Midbrain (tissue), 1 donor: ENCODE measurements at places on chromosomes 7 and 10.
A peak's percentile ranks its signal among the peaks of the same experiment; 100 is the strongest.

DNA sequence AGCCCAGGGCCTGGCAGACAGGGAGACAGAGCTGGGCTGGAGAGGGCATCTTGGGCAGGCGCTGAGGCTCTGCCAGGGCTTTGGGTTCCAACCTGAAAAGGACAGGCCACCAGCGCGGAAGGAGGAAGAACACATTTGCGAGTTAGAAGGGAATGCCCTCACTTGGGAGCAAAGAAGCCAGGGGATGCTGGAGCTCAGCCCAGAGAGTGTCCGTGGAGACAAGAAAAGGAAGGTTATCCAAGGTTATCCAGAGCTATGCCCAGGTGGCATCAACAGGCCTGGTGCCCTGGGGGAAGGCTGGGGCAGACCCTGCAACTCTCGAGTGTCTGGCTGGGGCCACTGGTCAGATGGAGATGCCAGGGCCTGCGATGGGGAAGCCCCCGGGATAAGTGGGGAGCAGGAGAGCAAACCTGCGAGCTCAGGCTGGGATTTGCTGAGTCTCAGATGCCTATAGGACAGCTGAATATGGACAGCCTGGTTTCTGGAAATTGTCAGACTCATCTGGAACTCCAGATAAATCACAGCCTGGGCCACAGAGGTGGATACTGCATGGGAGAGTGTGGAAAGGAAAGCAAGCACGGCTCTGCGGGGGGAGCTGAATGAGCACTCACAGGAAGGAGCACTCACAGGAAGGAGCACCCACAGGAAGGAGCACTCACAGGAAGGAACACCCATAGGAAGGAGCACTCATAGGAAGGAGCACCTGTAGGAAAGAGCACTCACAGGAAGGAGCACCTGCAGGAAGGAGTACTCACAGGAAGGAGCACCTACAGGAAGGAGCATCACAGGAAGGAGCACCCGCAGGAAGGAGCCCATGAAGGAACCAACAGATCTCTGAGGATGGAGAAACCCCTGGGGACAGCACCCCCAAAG is 152.1 kb downstream of the ADAM12 start:
- peak; percentile 46 for DNase-seq

DNA sequence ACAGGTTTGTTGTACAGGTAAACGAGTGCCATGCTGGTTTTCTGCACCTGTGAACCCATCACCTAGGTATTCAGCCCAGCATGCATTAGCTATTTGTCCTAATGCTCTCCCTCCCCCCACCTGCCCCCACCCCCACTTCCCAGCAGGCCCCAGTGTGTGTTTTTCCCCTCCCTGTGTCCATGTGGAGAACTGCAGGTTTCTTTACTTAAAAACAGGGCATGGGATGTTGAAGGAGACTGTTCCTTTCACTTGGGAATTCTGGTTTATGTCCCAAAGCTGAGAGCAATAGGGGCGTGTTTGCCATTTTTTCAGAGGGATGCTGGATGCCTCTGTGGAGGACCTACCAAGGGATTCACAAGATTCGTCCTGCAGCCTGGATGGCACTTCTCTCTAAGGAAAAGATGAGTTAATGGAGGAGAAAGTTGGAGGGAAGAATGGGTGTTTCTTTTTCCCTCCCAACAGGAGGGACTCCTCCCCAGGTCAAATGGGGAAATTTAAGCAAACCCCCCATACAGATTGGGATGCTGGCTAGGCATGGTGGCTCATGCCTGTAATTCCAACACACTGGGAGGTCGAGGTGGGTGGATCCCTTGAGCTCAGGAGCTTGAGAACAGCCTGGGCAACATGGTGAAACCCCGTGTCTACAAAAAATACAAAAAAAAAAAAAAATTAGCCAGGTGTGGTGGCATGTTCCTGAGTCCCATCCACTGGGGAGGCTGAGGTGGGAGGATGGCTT is 136.0 kb downstream of the GALNT17 start:
- DNase-seq = no peak

- DNase-seq = no peak
These were observed 565.4 kb downstream of the NXPH1 start for GRCh38 chr7:8998762-8999161.

DNA sequence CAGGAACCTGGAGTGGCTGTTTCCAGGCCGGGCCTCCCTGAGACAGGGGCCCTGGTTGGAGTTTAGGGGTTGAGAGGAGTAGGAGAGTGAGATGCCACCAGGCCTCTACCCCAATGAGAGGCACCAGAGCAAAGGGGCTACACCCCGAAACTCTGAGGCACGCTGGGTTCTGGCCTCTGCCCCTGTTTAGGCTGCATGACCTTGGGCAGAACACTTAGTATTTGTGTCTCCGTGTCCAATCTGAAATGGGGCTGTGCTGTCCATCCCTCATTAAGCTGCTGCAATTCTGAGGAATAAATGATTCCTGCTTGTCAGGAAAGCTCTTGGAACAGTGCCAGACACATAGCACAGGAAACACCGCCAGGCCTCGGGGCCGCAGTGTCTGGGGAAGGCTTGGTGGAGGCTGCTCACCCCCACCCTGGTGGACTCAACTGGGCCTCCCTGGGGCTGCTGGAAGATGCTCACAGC is 40.5 kb upstream of the SAMD8 start:
- no peak for DNase-seq

DNA sequence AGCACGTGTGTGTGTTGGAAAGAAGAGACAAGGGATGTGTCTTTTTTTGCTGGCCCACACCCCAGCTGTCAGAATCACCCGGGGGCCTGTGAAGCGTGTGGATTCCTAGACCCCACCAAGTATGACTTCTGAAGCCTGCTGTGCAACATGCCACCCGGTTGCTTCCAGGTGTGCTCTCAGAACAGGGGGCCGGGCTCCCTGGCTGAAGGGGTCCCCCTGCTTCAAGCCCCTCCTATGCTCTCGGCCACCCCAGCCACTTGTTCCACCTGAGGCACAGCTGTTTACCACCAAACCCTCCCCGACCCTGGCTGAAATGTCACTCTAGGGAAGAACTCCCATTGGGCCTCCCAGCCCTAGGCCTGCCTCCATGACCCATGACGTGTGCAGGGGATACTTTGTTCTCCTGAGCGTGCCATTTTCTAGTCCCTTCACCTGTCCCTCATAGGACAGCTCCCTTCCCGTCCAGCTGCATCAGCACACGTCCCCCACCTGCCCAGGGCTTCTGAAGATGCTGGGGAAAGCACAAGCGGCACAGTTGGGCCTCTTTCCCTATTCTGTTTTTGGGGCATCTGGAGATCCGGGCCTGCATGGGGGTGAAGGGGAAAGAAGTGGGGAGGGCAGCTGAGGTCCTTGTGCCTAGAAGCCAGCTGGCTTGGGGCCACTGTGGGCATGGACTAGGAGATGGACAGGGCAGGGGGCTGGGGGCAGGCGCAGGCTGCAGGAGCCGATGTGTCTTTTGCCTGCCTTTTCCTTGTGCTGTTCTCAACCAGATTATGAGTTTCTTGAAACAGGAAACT is 33.3 kb downstream of the CRHR2 start:
- no peak for DNase-seq

DNA sequence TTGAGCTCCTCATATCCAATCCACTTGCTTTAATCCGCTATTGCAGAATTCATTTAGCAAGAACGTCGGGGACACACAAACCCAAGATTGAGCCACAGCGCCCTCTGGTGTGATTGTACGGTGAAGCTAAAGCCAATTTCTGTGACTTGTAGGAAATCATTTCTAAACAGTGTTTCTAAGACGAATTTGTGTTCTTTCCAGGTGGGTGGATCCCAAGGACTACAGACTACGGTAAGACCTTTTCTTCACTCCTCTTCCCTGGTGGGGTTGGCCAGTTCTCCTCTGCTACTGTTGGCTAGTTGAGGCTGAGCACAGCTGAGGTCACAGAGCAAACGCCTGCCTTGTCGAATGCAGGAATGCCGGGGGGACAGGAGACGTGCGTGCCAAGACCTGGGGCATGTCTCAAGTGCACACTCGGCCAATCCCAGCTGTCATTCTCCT is 5.2 kb downstream of the DMBT1 start:
- DNase-seq = peak; percentile 91

DNA sequence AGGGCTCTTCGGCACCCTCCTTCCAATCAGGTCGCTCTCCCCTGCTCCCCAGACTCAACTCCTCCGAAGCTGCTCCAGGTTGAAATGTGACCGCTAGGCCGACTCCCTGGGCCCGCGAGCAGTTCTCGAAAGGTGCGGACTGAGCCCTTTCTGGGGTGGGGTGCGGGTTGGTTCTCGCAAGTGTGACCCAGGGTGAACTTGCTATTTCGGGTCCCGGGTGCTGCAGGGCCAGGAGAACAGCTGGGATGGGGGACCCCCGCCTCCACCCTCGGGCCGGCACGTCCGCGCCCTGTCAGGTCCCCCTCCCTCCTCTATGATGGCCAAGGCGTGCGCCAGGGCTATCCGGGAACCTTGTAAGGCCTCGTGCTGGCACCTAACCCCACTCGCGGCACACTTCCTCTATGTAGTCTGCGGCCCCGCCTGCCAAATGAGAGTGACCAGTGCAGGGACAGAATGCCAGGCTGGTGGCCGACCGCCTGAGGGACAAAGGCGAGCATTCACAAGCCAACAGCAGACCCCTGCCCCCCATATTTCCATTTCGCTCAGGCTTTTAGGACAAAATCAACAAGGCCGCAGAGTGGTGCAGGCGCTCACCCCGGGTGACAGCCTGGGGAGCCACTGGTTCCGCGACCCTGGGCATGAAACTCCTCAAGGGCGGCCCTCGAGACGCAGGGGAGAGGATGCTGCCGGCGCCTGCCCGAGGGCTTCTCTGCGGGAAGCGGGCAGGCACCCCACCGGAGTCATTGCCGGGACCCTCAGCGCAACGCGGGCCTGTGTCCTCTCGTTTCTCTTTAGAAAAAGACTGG is 13.7 kb upstream of the HOXA13 start:
- DNase-seq = no peak

DNA sequence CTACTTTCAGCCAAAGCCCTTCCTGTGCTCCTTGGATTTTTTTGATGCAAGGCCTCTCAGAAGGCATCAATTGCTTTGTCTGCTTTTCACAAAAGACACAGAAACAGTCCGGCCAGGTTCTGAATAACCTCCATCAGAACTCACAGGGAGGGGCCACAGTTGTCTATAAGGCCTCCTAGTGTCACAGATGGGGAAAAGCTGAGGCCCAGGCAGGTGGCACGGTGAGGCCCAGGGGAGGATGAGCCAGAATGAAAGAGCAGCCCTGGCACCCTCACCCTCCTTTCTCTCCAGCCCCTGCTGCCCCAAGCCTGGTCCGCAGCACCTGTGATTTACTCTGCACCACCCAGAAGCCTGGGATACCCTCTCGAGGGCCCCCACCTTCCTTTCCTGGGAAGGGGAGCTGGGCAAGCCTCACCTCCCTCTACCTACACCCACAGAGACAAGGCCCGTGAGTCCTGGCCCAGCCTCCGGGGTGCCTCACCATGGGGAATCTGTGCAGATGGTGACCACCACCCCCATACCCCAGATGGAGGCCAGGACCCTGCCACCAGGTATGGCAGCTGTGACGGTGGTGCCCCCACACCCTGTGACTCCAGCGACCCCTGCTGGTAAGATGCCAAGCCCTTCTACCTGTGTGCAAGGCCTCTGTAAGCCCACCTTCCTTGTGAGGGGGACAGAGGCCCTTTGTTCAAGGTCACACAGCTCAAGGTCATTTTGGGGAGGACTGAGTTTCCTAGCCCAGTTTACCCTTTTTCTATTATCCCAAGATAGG is 26.2 kb upstream of the ZNF467 start:
- no peak for DNase-seq

DNA sequence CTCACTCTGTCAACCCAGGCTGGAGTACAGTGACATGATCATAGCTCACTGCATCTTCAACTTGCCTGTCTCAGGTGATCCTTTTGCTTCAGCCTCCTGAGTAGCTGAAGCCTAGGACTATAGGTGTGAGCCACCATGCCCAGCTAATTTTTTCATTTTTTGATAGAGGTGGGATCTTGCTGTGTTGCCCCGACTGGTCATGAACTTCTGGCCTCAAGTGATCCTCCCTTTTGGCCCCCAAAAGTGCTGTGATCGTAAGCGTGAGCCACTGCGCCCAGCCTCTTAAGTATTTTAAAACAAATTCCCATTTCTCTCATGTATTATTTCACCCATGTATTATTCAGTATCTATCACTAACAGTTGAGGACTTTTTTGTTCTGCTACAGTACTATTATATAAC is 43.5 kb downstream of the KMT2E start:
- DNase-seq = no peak

DNA sequence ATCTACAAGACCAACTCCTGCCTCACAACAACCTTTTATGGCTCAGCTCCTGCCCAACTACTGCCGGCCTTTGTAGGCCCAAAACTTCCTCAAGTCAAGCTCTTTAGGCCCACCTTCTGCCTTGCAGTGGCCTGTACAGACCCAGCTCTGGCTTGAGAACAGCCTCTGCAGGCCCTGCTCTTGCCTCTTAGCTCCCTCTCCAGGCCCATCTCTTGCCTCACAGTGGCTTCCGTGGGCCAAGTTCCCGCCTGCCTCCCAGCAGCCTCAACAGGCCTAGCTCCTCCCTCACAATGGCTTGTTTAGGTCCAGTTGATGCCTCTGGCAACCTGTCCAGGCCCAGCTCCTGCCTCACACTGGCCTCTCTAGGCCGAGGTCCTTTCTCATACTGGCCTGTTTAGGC is 32.4 kb upstream of the VKORC1L1 start:
- no peak for DNase-seq

GRCh38 chr10:127968659-127969058 is 61.8 kb downstream of the PTPRE start:
- no peak for DNase-seq

DNA sequence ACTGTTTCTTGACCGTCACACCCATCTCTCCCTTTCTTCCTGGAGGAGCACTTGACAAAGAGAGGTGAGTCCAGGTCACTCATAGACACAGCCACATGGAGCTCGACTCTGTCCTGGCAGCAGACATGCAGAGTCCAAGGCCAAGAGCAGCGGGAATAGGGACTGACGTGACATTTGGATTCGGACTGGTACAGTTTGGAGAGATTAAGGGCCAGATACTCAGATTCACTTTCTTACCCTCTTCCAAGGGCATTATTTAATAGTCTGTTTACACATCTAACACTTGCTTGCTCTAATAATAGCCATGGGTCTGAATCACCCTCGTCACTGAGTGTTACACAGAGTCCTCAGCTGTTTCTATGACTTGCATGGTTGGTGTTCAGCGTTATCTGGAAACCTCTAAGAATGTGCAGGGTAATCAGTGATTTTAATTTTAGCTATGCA is 39.2 kb upstream of the OTUD1 start:
- no peak for DNase-seq

- no peak for DNase-seq
These were observed 714.4 kb downstream of the GATA3 start for GRCh38 chr10:8768852-8769251.

DNA sequence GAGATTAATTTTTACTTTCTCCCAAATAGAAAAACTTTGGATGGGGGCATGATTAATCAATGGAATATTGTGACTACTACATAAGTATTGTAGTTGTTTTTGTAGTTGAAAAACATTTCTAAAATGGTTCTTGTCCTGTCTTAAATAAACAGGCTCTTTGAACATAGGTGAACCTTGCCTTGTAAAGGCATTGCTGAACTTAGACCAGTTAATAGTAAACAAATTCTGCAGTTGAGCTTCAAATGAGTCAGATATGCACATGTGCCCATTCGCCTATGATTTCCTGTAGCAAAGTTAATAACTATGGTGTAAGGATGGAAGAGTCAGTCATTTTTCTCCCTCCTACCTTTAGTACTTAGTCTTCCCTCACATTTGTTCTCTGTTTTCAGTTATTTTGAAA is 22.6 kb downstream of the CUTC start:
- no peak for DNase-seq

- peak; percentile 38 for DNase-seq
These were observed 239.7 kb upstream of the SEMA3D start for GRCh38 chr7:85426487-85426960.
